ENCODE measurements at places on chromosomes 1 and 21.

- no peak for DNase-seq
These were observed 10.6 kb downstream of the LCA5L start for GRCh38 chr21:39434950-39435349.

- no peak for DNase-seq
These were observed 138.6 kb upstream of the NGF start for GRCh38 chr1:115476616-115477015.

DNA sequence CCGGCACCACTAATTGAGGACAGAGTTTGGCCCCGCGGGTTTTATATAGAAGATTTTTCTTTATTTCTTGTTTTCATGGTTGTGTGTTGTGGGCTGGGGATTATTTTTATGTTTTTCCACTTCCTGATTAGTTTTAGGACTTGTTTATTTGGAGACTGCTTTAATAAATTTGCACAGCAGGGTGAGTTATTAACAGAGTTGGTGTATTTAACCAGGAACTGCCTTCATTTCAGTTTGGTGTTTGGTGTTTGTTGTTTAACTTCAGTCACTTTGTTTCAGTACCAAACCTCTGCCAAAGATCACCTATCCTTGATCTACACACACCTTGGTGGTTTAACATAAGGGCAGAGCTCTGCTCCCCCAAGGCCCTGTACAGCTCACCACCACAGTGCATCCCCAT is 103.5 kb upstream of the LMO4 start:
- no peak for DNase-seq

GRCh38 chr1:9166289-9167235 is 37.7 kb upstream of the GPR157 start:
- no peak for DNase-seq

- no peak for DNase-seq
These were observed 58.7 kb upstream of the RGS1 start for GRCh38 chr1:192516776-192517297.

- DNase-seq: no peak
These were observed 61.5 kb downstream of the RGS21 start for GRCh38 chr1:192378276-192378675.

DNA sequence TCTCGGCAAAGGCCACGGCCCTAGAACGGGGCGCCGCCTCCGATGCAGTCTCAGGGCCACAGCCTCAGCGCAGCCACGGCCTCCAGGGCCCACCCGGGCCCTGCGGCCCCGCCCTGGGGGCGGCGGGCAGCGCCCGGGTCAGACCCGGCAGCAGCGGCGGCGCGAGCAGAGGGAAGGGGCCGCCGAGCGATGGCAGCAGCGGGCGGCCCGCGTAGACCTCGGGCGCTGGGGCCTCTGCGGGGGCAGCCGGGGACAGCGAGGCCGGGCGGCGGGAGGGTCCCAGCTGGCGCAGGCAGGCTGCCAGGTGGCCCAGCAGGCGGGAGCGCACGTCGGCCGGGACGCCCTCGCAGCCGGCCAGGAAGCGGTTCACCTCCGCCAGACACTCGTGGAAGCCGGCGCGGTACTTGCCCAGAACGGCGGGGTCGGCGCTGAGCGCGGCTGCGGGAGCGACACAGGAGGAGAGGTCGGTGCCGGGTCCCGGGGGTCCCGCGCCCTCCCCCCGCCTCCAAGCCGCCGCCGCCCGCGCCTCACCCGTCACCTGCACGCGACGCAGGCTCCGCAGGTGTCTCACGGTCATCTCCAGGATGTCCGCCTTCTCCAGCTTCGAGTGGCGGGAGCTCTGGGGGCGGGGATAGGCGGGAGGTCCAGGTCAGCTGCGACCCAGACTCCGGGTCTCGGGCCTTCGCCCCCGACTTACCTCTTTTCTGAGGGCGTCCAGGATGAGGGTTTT is 737 bp downstream of the HES4 start:
- DNase-seq: peak; percentile 57

- no peak for DNase-seq
These were observed at the start of gene KMO for GRCh38 chr1:241532162-241532531. TSS of gene KMO (plus strand) at chr1:241532378. CDS start at chr1:241532445, 67 bp downstream.

- DNase-seq: peak; percentile 89
These were observed 7.0 kb downstream of the EPB41 start for GRCh38 chr1:28921286-28921869.

GRCh38 chr1:157878059-157878458 is 36.5 kb upstream of the CD5L start:
- no peak for DNase-seq

GRCh38 chr1:48831120-48831978 is 54.7 kb upstream of the BEND5 start:
- no peak for DNase-seq

GRCh38 chr1:177340601-177341067 is 169.9 kb downstream of the BRINP2 start:
- DNase-seq: no peak

GRCh38 chr1:231757101-231757404 is 130.5 kb downstream of the DISC1 start:
- DNase-seq: no peak
